Osteoblast (primary cell): ENCODE measurements at places on chromosomes 5 and 9.

- DNase-seq: no peak
Observed at GRCh38 chr5:61019642-61020041, 74.6 kb downstream of the NDUFAF2 start.

- DNase-seq: peak; percentile 97
Observed at GRCh38 chr5:73121119-73121463, 716 bp downstream of the TMEM171 start.

DNA sequence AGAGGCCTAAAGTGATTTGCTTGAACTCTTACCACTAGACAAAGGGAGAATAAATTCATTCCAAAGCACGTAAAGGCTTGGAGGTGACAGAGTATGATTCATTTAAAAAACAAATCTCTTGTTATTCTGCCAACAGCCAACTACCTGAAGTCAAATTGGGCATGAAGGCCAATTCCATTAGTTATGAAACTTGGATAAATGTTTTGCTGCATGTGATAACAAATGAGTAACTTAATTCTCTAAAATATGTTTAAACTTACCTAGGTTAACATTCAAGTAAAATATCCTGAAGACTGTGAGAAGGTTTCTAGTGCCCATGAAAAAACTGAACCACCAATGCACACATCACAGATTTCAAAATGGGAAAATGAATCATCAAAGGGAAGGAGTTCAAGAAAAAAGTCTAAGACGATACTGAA lies 120.1 kb upstream of the TSLP start:
- no peak for DNase-seq

GRCh38 chr5:176413255-176413565 lies 3.1 kb downstream of the CLTB start:
- DNase-seq: peak; percentile 90

GRCh38 chr5:88724201-88724600 lies 158.8 kb downstream of the MEF2C start:
- DNase-seq: no peak

- peak; percentile 34 for DNase-seq
Observed at GRCh38 chr5:139378101-139378825, 4.8 kb downstream of the SLC23A1 start.

DNA sequence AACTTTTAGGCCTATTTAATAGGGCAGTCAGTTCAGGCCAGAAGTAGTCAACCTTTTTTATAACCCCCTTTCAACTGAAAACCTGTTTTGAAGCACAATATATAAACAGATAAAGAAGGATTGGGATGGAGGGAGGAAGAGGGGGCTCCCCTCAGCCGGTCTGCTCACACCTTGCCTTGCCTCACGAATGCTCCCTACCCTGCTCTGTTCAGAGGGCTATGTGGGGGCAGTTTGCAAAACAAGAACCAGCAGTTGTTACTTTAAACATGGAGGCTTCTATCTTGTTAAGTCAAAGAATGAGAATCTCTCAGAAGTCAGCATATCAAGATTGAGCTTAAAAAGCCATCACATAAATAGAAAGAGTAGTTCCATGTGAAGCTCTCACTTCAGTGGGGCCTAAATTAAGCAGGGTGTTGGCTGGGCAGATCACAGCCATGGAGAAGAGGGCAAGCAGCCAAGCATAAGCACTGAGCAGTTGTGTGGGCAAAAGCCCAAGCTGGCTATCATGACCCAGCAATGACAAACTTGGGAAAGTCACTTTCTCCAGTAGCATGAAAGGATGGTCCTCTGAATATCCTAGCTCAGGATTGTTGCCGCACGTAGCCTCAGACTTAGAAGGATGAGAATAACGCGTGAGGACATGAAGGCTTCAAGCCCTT lies 70.6 kb downstream of the ALDH1A1 start:
- peak; percentile 49 for DNase-seq

DNA sequence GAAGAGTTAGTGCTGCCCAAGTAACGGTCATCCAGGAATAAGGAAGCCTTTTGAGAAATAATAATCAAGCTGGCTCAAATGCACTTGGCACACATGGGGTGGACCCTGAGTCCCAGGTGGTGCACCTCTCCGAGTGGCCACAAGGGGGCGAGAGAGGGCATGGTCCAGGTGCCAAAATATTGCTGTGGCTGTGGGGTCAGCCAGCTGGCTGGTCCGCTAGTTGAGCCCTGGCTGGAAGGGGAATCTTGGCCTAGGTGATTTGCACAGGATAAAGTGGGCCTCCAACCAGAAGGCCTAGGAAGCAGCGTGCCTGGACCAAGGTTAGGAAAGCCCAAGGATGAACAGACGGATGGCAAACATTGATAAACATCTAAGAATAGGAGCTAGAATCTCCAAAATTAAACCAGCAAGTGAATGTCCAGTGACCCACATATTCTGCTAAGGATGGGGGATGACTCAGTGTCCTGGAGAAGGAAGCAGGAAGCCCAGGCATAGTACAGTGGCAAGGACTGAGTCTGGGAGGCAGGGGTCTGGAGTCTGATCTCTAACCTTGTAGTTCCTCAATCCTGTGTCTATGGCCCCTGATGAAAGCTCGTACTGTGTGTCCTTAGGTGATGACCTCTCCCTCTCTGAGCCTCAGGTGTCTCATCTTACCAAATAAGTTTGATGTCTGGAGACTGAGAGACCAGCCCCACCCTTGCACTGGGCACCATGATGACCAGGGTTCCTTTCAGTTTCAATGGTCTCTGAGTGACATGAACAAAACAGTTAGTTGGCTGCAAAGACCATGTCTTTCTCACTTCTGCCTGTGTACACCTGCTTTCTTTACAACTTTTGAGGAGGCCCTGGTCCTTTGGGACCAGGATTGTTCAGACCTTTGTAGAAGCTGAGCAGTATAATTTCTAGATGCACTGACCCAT lies 19.2 kb upstream of the SHB start:
- DNase-seq: peak; percentile 88

DNA sequence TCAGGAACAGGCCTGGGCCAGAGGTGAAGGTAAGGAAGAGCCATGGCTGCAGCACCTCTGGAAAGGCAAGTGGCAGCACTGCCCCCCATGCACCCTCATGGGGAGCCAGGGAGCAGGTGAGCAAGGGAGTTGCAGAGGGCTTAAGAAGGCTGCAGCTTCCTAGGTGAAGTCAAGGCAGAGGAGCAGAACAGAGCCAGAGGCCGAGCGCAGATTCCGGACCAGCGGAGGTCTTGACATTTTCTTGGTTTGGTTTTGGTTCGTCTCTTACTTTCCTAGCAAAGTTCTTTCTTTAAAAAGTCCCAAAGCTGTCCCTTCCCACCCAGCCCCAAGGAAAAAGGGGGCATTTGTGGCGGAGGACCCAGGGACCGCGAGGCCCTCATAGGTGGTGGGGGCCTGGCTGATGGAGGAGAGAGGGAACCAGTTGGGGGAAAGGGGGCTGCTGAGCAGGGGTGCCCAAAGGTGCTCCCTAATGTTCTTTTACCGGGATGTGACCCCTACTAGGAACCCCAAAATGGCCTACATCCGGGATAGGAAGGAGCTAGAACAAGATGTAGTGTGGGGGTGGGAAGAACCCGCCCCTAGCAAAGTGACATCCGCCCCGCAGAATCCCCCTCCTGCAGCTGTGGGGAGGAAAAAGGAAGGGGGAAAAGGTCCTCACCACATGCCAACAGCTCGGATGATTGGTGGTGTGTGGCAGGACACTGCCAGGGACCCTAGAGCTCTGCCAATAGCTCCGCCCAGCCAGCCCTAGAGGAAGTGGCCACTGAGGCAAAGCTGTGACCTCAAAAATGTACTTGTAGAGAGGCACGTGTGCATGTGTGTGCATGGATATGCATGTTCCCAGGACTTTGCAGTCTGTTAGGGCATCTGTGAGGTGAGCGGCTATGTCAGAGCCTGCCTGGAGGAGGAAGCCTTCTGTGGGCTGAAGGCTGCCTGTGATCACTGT lies 914 bp upstream of the CD72 start:
- DNase-seq: no peak

GRCh38 chr9:28203036-28203435 lies 629.8 kb upstream of the C9orf72 start:
- DNase-seq: no peak

GRCh38 chr5:82738681-82739269 lies 338.4 kb downstream of the TMEM167A start:
- DNase-seq: no peak

DNA sequence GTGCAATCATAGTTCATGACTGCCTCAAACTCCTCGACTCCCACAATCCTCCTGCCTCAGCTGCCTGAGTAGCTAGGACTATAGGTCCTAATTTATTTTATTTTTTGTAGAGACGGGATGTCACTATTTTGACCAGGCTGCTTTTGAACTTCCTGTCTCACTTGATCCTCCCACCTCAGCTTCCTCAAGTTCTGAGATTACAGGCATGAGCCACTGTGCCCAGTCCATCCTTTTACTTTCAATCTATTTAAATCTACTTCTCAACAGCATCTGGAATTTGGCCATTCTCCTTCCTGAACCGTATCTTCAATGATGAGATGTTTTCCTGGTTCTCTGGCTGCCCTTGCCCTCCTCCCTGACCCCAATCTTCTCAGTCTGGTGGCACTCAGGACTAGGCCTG lies 12.2 kb upstream of the GRIN1 start:
- no peak for DNase-seq

DNA sequence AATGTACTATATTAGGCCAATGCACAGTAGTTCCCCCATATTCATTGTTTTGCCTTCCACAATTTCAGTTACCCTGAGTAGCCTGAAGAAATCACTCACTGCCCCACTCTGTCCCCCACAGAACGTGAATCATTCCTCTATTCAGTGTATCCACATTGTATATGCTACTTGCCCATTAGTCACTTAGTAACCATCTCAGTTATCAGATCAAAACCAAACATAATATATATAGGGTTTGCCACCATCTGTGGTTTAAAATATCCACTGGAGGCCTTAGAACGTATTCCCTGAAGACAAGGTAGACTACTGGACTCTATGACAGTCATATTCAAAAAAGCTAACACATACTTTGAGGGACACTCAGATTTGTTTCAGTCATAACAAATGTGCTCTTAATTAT lies 465.7 kb upstream of the RGMB start:
- no peak for DNase-seq

- peak; percentile 91 for DNase-seq
Observed at GRCh38 chr5:172412724-172413286, 41.5 kb downstream of the SH3PXD2B start.

DNA sequence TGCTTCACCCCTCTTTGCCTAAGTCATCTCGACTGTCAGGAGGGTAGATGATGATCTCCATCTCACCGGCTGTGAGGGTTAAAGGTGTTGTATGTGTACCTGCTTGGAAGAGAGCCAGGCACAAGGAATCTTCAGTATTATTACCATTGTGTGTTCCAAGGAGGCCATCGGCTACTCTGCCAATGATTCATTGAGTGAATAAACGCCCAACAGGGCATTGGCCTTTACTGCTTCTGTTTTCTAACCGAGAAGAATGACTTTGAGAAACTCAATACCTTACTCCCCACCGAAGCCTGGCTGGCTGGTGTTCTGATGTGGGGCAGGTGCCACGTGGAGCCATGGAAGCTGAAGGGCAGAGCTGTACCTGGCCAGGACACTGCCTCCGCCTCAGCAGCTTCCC lies 228.8 kb downstream of the SNX18 start:
- no peak for DNase-seq

- peak; percentile 90 for DNase-seq
Observed at GRCh38 chr9:77016526-77017504, 2.6 kb upstream of the FOXB2 start.

- peak; percentile 87 for DNase-seq
Observed at GRCh38 chr5:42583322-42583721, 160.1 kb downstream of the GHR start.

DNA sequence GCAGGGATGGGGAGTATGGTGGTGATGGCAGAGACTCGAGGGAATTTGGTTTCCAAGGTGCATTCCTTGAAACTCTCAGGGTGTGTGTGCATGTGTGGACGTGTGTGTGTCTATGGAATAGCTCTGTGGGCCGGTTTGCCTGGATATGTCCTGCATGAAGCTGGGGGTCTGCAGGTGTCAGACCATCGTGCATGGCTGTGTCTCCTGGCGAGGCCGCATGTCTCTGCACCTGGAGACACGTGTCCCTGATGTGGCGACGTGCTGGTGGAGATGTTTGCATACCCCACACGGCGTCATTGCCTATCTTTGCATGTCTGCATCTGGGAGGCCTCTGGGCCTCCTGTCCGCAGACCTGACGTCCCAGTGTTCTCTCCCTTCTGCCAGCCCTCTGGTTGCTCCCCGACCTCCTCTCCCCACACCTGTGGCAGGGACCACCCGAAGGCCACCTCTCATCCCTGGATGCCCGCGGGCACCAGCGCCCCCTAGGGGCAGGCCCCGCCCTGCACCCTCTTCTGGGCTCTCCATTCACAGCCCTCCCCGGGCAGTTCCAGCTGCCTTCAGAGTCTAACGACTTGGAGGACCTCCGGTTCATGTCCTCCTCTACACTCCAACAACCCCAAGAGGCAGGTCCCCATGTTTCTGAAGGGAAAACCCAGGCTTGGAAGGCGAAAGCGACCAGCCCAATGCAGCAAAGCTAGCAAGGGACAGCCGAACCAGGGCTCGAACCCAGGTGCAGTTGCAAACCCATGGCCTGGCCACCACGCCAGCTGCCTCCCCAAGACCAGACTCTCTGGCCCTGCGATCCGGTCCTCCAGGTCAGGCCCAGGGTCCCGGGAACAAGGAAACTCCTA lies 88.6 kb downstream of the LMX1B start:
- peak; percentile 96 for DNase-seq

DNA sequence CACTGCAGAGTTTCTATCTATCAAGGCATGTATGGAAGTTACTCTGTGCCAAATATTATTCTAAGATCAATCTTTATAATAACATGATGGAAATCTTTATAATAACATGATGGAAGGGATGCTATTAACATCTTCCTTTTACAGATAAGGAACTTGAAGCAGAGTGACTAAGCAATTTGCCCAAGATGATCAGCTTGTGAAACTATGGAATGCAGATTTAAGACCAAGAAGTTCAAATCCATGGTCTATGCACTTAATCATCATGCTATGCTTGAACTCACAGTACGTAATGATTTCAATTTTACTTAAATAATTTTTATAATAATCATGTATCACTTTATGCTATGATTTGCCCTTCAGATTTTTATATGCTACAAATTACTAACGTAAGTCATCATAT lies 123.1 kb downstream of the DNAH5 start:
- no peak for DNase-seq

- peak; percentile 15 for DNase-seq
Observed at GRCh38 chr5:60287174-60287771, 393.7 kb upstream of the PDE4D start.

DNA sequence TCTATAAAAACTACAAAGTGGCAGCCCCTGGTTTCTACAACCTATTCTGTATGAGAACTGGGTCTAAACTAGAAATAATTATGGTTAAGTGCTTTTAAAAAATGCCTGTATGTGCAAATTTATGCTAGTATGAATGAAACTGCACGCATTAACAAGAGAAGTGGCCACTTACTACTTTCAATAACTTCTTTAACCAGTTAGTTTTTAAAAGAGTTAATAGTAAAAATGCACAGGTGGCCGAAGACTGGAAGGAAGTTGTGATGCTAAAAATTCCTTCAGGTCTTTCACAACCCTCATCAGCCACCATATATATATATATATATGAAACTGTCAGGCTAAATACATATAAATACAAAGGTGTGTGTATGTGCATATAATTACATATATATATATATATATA lies 36.8 kb downstream of the SHISAL2B start:
- DNase-seq: no peak

- DNase-seq: no peak
Observed at GRCh38 chr5:65858316-65858715, 68.1 kb upstream of the ERBIN start.

- DNase-seq: no peak
Observed at GRCh38 chr5:42026446-42026845, 101.4 kb downstream of the FBXO4 start.

GRCh38 chr9:365436-365835 lies 150.8 kb downstream of the DOCK8 start:
- no peak for DNase-seq

- DNase-seq: peak; percentile 69
Observed at GRCh38 chr5:57488215-57488955, 5.8 kb upstream of the ACTBL2 start.
